ENCODE measurements at places on chromosomes 2 and 18.

DNA sequence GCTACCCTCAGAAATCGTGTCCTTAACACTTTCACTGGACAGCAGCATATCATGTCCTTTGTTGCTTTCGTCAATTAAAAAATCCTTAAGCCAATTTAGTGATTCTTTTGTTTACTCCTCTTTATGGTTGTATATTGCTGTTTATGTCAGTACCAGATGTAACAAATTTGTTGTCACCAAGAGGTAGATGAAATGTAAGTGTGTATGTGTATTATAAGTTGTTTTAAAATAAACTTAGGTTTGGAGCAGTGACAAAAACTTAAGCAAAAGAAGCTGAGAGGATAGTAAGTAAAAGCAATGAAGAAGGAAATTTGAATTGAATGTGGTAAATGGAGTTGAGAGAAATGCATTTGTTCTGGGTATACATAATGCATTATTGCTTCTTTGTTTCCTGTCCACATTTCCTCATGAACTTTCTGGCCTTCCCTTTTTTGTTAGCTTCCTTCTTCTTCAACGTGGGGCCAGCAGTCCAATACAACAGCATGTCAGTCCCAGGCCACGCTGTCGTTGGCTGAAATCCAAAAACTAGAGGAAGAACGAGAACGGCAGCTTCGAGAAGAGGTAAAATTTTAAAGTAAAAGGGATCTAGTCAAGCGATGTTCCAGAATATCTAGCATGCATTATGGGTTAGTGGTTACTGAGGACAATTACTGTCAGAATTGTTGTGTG, 30.5 kb upstream of the SNORC start:
- DNase-seq, result no peak

DNA sequence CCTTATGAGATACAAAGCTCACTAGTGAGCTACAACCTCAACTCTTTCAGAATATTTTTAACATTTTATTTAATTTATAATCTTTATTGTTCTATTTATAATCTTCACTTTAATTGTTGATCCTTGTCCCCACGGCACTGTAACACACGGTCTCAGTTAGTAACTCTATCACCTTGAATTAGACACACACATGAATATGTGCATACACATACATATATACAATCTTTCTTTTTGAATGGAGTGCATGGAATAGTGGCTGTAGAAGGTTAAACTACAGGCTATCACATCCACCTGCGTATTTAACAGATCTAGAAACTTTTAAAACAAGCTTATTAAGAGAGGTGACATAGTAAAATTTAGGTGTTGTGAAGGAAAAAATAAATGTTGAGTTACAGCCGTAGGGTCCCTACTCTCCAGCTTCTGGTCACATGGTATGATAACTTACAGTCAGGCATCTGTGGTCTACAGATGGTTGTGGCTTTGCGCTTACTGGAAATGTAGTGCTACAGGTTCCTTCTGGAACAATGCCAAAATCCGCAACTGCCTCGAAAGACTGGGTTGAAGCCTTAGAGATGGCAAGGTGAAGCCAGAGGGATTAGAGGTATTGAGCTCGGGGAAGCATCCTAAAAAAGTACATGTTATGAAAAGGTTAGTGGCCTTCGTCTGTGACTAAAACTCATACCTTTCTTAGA, 1324.1 kb upstream of the SLC39A10 start:
- no peak for DNase-seq

- DNase-seq, result no peak
Observed at GRCh38 chr2:120567128-120567527, 168.5 kb upstream of the GLI2 start.

GRCh38 chr2:200584639-200585038, 1.2 kb upstream of the AOX1 start:
- DNase-seq, result no peak

DNA sequence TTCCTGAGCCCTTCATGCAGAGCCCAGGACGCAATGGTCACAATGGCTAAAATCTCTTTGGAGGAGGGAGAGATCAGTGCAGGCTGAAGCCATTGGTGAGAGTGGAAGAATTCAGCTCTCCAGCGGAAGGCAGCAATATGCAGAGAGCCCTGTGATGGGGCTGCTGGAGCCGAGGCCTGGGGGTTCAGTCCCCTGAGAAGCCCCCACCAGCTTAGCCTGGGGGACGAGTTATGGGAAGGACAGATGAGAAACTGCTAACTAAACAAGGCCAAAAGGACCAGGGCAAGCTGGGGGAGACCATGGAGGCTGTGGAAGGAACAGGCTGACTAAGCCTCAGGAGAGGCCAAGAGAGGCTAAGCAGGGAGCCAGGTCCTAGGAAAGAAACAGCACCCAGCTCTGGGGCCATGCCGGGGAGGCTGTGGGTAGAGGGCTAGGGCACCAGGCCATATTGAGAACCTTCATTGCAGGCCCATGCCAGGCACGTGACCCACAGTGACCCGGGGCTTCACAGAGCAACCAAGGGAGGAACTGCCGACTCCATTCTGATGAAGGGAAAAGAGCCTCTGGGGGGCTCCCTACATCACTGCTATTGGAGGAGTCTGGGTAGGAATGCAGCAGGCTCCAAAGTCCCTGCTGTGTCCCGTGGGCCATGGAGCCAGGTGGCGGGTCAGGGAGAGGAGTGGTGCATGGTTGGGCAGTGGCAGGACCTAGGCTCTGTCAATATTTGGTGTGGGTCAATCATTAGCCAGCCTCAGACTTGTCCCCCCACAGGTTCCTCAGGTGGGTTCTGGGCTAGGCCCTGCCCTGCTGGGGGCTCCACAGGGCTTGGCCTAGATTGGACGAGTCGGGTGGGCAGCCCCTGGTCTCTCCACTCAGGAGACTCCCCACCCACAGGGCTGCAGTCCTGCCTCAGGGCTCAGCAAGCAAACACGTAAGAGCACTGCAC, 19.8 kb downstream of the PROC start:
- DNase-seq, result no peak

DNA sequence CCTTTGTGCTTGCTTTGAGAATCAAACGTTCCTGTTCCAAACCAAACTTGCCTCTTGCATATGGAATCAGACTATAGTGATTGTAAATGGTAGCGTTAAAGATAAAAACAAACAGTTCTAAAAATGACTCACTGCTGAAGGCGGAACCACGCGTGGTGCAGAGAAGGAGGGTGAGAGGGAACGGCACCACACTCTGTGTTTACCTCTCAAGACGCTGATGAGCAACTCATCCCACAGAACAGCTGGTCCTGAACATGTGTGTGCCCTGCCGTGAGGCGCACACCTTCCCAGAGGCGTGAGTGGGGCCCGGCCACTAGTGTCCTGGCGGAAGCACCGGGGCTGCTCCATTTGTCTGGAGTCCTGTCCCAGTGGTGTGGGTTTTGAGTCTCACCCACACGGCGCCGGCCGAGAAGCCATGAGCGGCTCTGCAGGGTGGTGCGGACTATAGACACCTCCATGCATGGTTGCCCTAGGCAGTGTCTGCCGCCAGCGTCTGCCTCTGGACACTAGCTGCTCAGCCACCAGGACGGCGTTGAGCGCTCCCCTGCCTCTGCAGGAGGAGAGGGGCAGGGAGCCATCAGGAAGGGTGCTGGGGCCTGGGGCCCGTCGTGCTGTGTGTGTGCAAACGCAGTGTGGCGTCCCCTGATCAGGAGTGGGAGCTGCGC, 52.1 kb downstream of the NFATC1 start:
- no peak for DNase-seq

- DNase-seq, result no peak
Observed at GRCh38 chr2:112646791-112647689, 1.3 kb downstream of the SLC20A1 start.

DNA sequence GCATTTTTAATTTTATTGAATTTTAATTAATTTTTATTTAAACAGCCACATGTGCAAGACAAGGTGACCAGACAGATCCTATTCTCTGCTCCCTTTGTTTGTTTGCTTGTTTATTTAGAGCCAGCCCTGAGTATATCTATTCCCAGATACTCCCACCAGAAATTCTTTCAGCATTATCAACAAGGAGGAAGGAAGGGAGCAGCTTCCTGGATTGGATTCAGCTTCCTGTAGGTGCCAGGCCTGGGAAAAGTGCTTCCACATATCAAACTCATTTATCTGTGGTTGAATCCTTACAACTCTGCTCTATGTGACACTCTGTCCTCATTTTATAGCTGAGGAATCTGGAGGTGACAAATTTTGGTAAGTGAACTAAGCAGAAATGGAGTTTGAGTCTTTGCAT, 60.5 kb upstream of the KLF7 start:
- no peak for DNase-seq

GRCh38 chr2:64812285-64812684, 158.6 kb upstream of the SERTAD2 start:
- DNase-seq, result no peak

DNA sequence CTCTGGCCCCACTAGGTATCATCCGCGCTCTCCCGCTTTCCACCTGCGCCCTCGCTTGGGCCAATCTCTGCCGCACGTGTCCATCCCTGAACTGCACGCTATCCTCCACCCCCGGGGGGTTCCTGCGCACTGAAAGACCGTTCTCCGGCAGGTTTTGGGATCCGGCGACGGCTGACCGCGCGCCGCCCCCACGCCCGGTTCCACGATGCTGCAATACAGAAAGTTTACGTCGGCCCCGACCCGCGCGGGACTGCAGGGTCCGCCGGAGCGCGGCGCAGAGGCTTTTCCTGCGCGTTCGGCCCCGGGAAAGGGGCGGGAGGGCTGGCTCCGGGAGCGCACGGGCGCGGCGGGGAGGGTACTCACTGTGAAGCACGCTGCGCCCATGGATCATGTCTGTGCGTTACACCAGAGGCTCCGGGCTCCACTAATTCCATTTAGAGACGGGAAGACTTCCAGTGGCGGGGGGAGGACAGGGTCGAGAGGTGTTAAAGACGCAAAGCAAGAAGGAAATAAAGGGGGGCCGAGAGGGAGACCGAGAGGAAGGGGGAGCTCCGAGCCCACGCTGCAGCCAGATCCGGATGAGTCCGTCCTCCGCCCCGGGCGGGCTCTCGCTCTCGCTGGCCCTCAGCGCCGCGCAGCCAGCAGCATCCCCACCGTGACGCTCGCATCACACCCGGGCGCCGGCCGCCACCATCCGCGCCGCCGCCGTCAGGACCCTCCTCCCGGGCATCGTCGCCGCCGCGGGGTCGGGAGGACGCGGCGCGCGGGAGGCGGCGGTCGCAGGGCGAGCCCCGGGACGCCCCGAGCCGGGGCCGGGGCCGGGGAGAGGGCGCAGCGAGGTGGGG, 664 bp downstream of the NETO1 start:
- no peak for DNase-seq

DNA sequence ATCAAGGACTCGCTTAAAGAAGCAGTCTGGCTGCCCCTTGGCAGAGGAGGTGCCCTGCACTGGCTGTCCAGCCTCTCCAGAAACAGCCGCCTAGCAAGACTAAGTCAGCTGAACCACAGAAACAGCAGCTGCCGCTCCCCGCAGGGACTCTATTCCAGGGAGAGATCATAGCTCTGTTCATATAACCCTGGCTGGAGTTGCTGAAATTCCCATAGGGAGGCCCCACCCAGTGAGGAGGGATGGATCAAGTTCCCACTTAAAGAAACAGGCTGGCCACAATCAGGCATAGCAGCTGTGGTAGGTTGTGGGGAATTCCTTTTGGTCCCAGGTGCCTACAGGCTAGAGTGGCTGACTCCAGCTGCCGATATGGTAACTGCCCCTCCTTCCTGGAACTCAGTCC, 74.2 kb upstream of the MC4R start:
- DNase-seq, result no peak

DNA sequence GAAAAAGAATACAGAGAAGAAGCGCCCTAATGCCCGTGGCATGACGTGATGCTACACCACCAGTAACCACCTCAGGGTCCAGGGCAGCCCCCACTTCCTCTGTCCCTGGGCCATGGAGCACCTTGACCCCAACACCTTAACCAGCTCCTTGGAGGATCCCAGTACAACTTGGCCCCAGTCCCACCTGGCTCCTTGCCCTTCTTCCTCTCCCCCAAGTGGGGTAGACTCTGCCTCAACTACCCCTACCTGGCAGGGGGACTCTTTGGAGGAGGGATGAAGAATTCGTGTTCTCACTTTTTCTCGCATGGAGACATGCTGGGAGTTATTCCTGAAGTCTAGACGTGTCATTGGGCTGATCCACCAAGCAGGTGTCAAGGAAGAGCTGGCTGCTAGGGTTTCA, 18.9 kb downstream of the TRABD2A start:
- no peak for DNase-seq

DNA sequence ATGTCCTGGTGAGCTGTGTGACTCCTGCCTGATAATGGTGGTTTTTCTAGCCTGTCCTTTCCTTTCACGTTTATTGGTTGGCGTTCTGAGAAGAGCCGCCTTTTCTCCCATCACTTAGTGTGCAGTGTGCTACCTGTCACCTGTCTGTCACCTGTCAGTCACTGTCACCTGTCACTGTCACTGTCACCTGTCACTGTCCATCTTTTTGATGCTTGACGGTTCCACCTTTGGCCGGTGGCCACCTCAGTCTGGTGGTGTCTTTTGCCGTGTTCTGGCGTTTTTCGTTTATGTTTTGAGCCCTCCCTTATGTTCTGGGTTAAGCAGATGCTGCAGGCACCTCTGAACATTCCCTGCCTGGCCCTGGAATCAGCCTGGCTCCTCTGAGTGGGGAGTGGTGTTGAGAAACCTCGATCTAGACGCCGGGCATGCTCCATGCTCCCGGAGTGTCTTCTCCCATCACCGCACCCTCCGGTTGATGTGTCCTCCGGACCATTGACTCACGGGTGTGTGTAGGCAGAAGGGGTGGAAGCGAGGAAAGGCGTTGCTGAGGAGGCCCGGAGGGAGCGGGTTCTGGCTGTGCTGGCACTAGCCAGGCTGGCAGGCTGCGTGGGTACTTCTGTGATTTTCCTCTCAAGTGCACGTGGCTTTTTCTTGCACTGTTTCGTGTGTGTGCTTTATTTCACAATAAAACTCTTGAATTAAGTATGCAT, 20.7 kb downstream of the DTYMK start:
- DNase-seq, result no peak

DNA sequence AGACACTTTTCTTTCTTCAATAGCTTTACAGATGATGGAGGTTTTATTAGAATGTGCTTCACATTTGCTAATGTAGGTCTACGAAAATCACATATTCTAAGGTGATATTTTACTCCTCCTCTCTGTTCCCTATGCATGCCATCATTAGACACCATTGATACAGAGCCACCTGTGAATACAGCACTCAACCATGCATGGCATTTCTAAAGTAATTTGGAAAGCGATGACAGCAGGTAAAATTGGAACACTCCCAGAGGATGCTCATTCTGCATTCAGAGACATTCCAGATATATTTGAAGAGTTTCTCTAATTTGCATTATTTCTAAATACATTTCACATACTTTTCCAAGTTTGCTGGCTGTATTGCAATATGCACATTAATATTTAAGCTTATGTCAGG, 65.3 kb upstream of the RIT2 start:
- DNase-seq, result no peak

GRCh38 chr2:9950521-9951271, 797 bp upstream of the GRHL1 start:
- DNase-seq, result peak; percentile 61

DNA sequence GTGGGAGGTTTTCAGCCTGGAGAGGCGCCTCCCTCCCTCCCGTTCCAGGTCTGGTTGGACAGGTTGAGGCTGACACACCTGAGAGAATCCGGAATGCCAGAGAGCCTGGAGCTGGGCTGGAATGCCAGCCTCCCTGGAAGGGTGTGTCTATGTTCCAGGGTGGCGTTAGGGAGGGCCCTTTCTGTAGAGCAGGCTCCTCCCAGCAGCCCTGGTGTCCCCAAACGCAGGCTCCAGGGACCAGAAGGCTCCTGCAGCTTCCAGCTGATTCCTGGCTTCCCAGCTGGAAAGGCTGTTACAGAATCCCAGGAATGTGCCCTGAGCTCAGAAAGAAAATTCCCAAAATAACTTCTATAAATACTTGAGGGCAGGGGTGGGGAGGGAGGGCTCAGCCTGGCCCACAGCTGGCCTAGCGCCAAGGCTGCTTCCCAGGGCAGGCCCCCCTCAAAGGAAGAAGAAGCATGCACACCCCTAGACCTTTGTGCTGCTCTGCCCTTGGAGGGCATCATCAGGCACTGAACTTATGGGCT, 85.4 kb downstream of the STPG4 start:
- DNase-seq, result no peak

GRCh38 chr18:76388891-76389423, 106.1 kb downstream of the ZNF516 start:
- no peak for DNase-seq
